GM12864 (cell line): ENCODE measurements at places on chromosomes 1 and 21.

GRCh38 chr1:33971913-33972312, 108.0 kb downstream of the HMGB4 start:
- DNase-seq, result no peak

DNA sequence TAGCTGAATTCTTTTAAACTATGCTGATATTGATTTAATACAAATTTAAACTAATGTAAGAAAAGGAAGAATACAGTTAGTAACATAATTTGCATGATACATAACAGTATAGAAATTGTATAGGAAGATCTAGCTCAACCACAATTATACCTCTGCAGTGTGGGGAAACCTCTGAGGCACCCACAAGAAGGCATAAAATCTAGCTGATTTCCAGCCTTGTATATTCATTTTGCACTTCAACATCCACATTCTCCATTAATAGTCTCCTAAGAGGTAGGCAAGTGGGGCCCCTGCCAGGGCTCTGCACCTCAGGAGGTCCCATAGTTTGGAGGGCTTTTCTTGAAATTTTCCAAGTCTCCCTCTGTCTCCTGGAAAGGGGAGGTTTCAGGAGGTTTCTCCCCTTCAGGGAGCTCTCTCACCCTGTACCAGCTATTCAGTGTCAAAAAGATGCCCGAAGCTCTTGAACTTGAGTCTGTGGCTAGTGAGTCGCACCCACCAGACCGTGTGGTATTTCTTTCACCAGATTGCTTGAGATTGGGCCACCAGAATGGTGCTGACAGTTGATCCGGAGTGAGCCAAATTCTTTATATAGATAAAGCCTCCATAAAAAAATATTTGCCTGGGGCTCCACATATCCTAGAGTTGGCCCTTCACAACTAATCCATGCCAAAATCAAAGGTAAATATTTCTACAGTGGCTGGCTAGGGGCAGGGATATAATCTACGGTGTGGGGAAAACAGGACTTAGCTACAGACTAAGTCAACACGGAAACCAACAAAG, 108.2 kb downstream of the TIAM1 start:
- DNase-seq, result no peak

- no peak for DNase-seq
These were observed at the start of gene GBP1 for GRCh38 chr1:89065079-89065868. GBP1 (minus strand) TSS chr1:89065208; CDS start chr1:89063234, 1,974 bp downstream.

DNA sequence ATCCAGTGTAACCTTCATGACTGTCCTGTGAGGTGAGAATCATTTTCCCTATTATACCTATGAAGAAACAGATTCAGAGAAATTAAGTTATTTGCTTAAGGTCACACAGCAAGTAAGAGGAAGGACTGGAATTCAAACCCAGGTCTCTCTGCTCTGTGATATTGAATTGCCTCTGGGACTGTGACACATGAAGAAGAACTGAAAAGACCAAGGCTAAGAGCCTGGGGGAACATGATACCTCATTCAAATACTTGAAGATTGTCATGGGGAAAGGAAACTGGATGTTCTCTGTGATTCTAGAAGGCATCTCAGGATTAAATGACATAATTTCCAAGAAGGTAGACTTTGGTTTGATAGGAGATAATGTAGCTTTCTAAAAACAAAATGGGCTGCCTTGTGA, 3.6 kb downstream of the WDTC1 start:
- no peak for DNase-seq

DNA sequence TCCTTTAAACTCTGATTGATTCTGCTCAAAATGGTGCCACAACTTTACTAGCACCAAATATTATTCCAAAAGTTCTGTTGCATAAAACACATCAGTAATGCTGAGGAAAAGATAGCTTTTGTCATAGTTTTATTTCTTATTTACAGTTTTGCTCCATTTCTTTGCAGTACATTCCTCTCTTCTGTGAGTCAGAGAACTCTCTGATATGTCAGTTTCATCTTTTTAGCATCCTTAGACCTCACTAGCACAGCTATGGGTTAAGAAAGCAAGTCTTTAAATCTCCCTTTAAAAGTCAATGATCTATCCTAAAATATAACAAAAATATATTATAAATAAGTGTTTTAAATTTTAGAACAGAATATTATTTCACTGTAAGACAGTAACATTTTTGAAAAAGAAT, 356.6 kb upstream of the SNX7 start:
- no peak for DNase-seq

DNA sequence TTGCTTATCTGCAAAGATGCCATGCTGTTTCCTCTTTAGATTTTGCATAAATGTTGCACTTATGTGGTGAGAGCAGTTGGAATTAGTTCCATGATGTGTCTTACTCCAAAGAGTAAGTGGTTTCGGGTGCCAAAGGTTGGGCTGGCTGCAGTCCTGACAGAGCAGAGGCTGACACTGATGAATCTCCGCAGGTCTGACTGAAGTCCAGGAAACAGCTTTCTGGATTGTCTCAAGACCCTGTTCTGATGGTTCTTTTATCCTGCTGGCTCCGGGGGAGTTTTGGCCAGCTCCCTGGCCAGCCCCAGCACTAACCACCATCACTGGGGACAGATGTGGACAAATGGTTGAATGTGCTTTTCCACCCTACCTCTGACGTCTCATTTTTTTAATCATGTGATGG, 207.2 kb upstream of the KIAA0040 start:
- no peak for DNase-seq

DNA sequence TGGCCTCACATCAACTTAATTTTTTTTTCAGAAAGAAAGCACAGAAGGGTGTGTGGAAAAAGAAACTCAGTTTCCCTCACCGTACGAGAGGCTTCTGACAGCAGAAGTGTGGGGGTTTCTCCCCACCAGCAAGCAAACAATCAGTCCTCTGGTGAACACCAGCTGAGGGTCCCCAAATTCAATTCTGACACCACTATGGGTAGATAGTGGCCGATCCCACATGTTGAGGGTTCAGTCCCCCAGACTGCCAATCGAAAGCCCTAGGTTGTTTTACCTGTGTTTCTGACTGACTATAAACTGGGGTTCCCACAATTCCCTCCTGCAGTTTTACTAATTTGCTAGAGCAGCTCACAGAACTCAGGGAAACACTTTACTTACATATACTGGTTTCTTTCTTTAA, 2.1 kb downstream of the IFI6 start:
- no peak for DNase-seq

- DNase-seq, result no peak
These were observed 17.1 kb downstream of the OLIG2 start for GRCh38 chr21:33042812-33043211.

- DNase-seq, result no peak
These were observed 1.9 kb upstream of the MYOC start for GRCh38 chr1:171654201-171654941.

- no peak for DNase-seq
These were observed 5.6 kb upstream of the CENPS start for GRCh38 chr1:10424651-10425050.

- DNase-seq, result no peak
These were observed 85.3 kb downstream of the MATN1 start for GRCh38 chr1:30638086-30638485.

DNA sequence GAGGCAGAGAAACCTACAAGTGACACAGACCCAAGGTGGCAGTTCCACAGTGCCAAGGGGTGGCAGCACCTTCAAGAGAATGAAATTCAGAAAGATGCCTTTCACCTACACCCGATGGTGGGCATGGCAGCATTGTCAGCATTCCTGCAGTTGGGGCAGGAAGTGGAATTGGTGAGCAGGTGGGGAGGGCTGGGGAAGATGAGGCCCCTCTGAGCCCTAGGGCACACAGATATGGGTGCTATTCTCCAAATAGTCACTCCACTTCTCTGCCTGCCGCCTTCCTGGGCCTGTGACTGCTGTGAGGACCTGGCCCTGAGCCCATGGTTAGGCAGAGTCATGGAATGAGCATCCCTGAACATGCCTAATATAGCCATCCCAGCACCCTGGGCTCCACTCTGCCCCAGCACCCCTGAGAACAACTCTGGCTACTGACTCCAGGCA, 8.3 kb downstream of the SHISA4 start:
- DNase-seq, result no peak
